Endothelial cell of umbilical vein (primary cell): ENCODE measurements at places on chromosomes 11 and 22. TPM values are rescaled to one million over a fixed set of nuclear protein-coding genes. Genes with fewer than 3 reads are reported as not detected.

- H3K4me3 ChIP-seq = no peak overlapping the region
- H3K4me1 ChIP-seq = no peaks in the 10 kb centered on the region
- no peak overlapping the region for H3K27ac ChIP-seq
- H3K36me3 ChIP-seq = no peaks in the 10 kb centered on the region
Observed at GRCh38 chr11:127307700-127308099, 307.1 kb upstream of the KIRREL3 start.

The SLC22A25 gene
- total RNA-seq = not detected in 2 replicates

- H3K4me1 ChIP-seq = peaks cover 15% of the 10 kb centered on the region
- H3K27ac ChIP-seq = peak overlapping the region; percentile 88
- DNase-seq = peak; percentile 17
Observed at GRCh38 chr11:68214173-68215086, 1.3 kb upstream of the KMT5B start.

The SLCO2B1 gene
- total RNA-seq = not detected in 2 replicates

The BRD1 gene
- 38.8 and 41.1 TPM in 2 replicates for total RNA-seq

- H3K36me3 ChIP-seq = no peaks in the 10 kb centered on the region
Observed at GRCh38 chr11:74683279-74683871, 47.9 kb downstream of the CHRDL2 start.

The C11orf65 gene
- not detected in 2 replicates for total RNA-seq

GRCh38 chr11:62004473-62004872 lies 37.0 kb upstream of the FTH1 start:
- H3K27me3 ChIP-seq = no peaks in the 10 kb centered on the region
- H3K4me3 ChIP-seq = no peak overlapping the region
- no peaks in the 10 kb centered on the region for H3K36me3 ChIP-seq
- H3K4me1 ChIP-seq = peaks cover 2% of the 10 kb centered on the region
- H3K27ac ChIP-seq = no peak overlapping the region
- peak; percentile 62 for DNase-seq

The ZNF214 gene
- total RNA-seq = 1.7 and 2.5 TPM in 2 replicates

GRCh38 chr22:50531546-50531961 lies 1.7 kb upstream of the TYMP start:
- H3K36me3 ChIP-seq = no peaks in the 10 kb centered on the region
- H3K4me1 ChIP-seq = peaks cover 21% of the 10 kb centered on the region
- H3K27me3 ChIP-seq = peaks cover 13% of the 10 kb centered on the region
- DNase-seq = no peak
- H3K4me3 ChIP-seq = no peak overlapping the region

GRCh38 chr11:110716361-110716760 lies 4.1 kb upstream of the ARHGAP20 start:
- DNase-seq = no peak
- no peak overlapping the region for H3K4me3 ChIP-seq

DNA sequence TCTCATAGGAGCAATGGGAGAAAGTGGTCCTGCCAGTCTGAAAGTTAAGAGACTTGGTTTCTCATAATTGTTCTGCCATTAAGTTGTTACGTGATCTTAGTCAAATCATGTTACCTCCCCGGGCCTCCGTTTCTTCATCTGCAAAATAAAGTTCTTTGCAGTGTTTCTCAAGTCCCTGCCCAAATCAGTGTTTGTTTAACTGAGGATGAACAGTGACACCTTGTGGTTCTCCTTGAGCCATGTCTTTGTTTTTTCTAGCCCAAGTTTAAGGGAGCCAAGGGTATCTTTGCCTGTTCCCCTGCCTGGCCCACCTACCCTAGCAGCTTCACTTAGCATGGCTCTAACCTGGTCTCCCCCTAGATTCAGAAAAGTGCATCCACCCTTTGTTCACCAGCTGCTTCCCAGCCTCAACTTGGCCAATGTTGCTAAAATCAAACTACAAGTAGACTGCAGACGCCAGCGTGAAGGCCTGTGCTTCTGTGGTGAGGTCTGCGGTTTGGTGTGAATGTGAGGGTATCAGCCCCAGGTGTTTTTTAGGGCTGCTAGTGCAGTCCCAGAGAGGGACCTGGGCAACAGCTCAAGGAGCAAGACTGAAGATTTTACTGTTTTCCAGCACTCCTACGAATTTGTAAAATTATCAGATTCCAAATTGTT lies 35.5 kb downstream of the FZD4 start:
- peak; percentile 88 for DNase-seq
- peaks cover 48% of the 10 kb centered on the region for H3K4me1 ChIP-seq
- peak overlapping the region; percentile 100 for H3K27ac ChIP-seq
- H3K27me3 ChIP-seq = no peaks in the 10 kb centered on the region
- no peaks in the 10 kb centered on the region for H3K36me3 ChIP-seq

- no peak overlapping the region for H3K27ac ChIP-seq
- H3K4me3 ChIP-seq = no peak overlapping the region
- no peaks in the 10 kb centered on the region for H3K36me3 ChIP-seq
- H3K4me1 ChIP-seq = peaks cover 18% of the 10 kb centered on the region
- H3K27me3 ChIP-seq = no peaks in the 10 kb centered on the region
Observed at GRCh38 chr11:75939992-75940391, 125.0 kb downstream of the UVRAG start.

DNA sequence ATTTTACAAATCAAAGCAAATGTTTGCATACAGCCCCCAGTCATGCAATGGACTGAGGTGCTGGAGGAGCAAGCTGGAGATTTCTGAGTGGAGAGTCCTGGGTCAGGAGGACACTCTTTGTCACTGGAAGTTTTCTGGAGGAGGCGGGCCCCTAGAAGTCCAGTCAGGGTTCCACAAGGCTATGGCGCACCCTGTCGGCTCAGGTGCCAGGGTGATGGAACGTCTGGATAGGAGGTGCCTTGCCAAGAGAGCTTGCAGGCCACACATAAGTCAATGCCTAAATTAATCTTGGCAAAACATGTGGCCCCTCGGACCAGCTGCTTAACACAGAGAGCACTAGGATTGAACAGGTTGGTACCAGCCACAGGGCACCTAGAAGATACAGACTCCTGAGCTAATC lies 174.7 kb upstream of the CADM1 start:
- H3K36me3 ChIP-seq = no peaks in the 10 kb centered on the region
- no peaks in the 10 kb centered on the region for H3K27me3 ChIP-seq
- no peak for DNase-seq
- no peaks in the 10 kb centered on the region for H3K4me1 ChIP-seq
- H3K27ac ChIP-seq = no peak overlapping the region

DNA sequence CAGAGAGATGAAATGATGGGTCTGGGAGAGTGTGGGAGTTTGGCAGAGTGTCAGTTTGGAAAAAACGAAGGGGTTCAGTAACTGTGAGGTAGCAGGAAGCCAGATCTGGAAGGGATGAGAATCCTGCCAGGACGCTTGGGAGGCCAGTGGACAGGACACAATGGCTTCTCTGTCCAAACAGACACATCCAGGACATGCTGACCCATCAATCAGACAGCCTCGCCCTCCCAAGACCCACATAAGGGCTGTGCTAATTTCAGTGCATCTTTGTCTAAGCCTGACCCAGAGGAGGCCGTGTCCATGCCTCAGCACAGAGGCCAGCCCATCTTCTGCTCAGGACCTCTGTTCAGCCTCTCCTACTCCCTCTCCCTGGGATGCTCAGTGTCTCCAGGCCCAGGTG lies 576.5 kb upstream of the B3GAT1 start:
- DNase-seq = no peak
- no peaks in the 10 kb centered on the region for H3K27me3 ChIP-seq
- no peaks in the 10 kb centered on the region for H3K4me1 ChIP-seq
- no peaks in the 10 kb centered on the region for H3K36me3 ChIP-seq

DNA sequence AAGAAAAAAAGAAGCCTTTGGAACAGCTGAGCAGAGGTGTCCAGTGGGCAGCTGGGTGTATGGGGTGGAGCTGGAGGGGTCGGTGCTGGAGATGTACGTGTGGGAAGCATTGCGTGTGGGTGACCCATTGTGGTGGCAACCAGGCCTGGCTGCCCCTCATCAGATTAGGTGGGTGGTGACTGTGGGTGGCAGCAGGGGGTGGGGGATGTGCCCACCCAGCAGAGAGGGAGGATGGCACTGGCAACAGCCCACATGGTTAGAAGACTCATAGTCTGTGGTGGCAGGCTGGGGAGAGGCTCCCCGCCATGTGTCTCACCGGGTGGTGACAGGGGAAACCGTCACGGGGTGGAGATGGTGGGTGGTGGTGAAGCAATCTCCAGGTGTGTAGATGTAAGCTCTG lies 27.6 kb downstream of the TP53I11 start:
- no peaks in the 10 kb centered on the region for H3K4me1 ChIP-seq
- H3K27ac ChIP-seq = no peak overlapping the region
- H3K36me3 ChIP-seq = peaks cover 2% of the 10 kb centered on the region
- H3K4me3 ChIP-seq = no peak overlapping the region
- DNase-seq = no peak

The CATSPER1 gene
- 1.0 and 1.3 TPM in 2 replicates for total RNA-seq

The OR51I1 gene
- not detected in 2 replicates for total RNA-seq

DNA sequence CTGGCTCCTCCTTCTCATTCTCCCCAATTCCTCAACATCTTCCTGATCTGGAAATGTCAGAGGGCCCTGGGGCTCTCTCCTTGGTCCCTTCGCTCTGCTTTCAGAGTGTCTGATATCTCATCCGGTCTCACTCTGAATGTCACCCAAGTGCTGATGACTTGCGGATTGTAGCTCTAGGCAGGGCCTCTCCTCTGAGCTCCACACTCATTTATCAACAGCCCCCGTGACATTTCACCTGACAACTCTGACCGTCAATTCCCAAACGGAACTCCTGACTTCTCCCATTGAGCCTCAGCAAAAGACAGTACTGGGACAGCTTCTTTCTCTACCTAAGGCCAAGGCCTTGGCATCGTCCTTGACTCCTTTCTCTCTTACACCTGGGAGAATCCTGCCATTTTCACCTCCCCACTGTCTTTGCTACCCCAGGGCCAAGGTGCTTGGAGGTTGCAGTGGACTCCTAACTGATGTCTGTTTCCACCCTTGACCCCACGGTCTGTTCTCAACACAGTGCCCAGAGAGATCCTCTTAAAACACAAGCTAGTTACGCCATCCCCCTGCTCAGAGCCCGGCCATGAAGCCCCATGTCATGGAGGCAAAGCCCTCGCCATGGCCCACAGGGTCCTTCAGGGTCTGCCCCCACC lies 57.5 kb upstream of the THY1 start:
- DNase-seq = no peak
- H3K4me1 ChIP-seq = no peaks in the 10 kb centered on the region
- no peaks in the 10 kb centered on the region for H3K36me3 ChIP-seq
- H3K4me3 ChIP-seq = no peak overlapping the region

GRCh38 chr22:29768052-29768693 lies 1.0 kb downstream of the UQCR10 start:
- peak overlapping the region; percentile 81 for H3K4me3 ChIP-seq
- no peak for DNase-seq
- H3K4me1 ChIP-seq = peaks cover 12% of the 10 kb centered on the region

DNA sequence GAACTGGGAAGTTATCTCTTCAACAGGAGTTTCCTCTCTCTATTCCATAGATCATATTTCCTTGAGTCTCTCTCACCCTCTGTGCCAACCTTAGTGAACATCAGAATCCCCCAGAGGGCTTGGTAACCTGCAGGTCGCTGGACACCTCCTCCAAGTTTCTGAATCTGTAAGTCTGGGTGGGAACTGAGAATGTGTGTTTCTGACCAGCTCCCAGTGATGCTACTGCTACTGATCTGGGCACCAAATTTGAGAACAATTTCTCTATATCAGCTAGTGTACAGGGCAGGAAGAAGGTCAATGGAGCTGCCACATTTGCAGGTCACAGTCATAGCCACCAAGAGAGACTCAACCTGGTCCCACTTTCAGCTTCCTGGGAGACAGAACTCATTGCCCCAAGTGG lies 62.9 kb downstream of the RCN1 start:
- no peaks in the 10 kb centered on the region for H3K27me3 ChIP-seq
- DNase-seq = no peak
- no peak overlapping the region for H3K27ac ChIP-seq
- H3K4me1 ChIP-seq = peaks cover 2% of the 10 kb centered on the region
- H3K4me3 ChIP-seq = no peak overlapping the region
- H3K36me3 ChIP-seq = no peaks in the 10 kb centered on the region

DNA sequence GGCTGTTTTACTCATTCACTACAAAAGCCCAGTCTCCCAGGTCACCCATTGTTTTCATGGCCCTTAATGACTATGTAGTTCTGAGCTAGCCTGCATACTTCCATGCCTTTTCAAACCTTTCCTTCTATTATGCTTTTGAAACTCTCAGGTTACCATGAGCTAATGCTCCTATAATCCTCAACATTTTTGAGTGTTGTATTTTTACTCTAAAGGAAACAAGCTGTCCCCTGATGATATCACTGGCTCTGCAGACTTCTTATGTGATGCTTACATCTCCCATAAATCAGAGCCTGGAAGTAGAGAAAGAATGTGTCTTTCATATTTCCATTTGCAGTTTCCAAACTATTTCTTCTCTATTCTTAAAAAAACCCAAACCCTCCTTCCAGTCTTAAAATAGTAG lies 159.0 kb upstream of the RAG2 start:
- H3K4me3 ChIP-seq = no peak overlapping the region
- no peaks in the 10 kb centered on the region for H3K4me1 ChIP-seq
- no peaks in the 10 kb centered on the region for H3K27me3 ChIP-seq
- DNase-seq = no peak
- H3K36me3 ChIP-seq = no peaks in the 10 kb centered on the region

- peak within 1 kb of the TSS; percentile 31 for H3K4me3 ChIP-seq
- peak; percentile 94 for DNase-seq
- H3K36me3 ChIP-seq = no peaks in the 10 kb centered on the region
- H3K27ac ChIP-seq = peak within 1 kb of the TSS; percentile 79
- no peaks in the 10 kb centered on the region for H3K27me3 ChIP-seq
- H3K4me1 ChIP-seq = peaks cover 4% of the 10 kb centered on the region
Observed at GRCh38 chr22:28772633-28773460, at the start of gene CCDC117. TSS of gene CCDC117 (plus strand) at chr22:28772695. CDS start at chr22:28772850, 155 bp downstream.

The TRIM48 gene
- not detected in 2 replicates for total RNA-seq

- no peak overlapping the region for H3K4me3 ChIP-seq
- DNase-seq = no peak
- H3K36me3 ChIP-seq = peaks cover 15% of the 10 kb centered on the region
- H3K27ac ChIP-seq = no peak overlapping the region
Observed at GRCh38 chr22:50733521-50734342, 4.3 kb upstream of the ACR start.

The C11orf87 gene
- not detected in 2 replicates for total RNA-seq

DNA sequence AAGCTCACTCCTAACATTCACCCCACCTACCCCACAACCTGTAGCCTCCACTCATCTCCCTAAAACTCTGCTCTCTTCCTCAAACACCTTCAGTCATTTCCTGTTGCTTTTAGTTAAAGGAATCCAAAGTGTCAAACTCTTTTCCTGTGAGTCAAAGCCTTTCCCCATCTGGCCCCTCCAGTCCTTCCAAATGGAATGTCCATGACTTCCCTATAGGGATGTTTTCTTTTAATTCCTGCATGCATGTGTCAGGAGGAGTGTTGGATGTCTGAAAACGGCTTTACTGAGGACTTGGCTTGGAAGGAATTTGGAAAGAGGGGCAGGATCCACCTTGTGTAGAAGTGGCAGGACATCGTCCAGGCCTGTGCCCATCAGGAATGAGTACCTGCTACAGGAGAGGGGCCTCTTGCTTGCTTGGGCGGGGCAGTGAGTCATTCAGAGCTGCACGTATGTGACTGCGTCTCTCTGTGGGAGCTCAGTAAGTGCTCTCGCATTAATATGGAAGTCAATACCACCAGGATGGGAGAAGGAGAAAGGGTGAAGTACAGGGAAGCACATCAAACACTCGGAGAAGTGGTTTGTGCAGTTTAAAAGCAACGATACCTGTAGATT lies 491.9 kb downstream of the OPCML start:
- no peaks in the 10 kb centered on the region for H3K4me1 ChIP-seq
- no peak overlapping the region for H3K27ac ChIP-seq
- no peaks in the 10 kb centered on the region for H3K36me3 ChIP-seq
- H3K4me3 ChIP-seq = no peak overlapping the region
